ENCODE measurements at places on chromosomes 7 and 10.

GRCh38 chr10:34319197-34319846, 495.8 kb downstream of the PARD3 start:
- peak; percentile 71 for DNase-seq

GRCh38 chr10:76497666-76498065, 1066.2 kb downstream of the LRMDA start:
- no peak for DNase-seq

DNA sequence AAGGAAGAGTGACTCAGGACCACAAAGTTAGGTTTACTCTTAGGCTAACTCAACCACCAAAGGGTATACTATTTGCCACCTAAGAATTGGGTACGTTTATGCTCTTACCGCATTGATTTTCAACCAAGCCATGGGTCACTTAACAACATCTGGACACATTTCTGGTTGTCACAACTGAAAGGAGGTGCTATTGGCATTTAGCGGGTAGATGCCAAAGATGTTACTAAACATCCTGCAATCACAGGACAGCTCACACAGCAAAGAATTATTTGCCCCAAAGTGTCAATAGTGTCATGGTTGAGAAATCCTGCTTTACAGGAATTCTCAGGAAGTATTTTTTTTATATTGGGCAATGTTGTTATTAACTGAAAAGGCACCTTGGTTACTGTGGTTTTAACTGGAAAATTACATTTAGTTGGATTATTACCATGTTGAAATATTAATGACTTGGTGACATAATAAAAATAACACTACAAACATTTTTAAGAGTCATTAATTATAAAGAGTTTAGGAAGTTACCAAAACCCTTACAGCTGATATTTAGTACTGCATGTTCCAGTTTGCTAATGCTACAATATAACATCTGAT, 185.0 kb upstream of the TMEM196 start:
- DNase-seq: no peak

DNA sequence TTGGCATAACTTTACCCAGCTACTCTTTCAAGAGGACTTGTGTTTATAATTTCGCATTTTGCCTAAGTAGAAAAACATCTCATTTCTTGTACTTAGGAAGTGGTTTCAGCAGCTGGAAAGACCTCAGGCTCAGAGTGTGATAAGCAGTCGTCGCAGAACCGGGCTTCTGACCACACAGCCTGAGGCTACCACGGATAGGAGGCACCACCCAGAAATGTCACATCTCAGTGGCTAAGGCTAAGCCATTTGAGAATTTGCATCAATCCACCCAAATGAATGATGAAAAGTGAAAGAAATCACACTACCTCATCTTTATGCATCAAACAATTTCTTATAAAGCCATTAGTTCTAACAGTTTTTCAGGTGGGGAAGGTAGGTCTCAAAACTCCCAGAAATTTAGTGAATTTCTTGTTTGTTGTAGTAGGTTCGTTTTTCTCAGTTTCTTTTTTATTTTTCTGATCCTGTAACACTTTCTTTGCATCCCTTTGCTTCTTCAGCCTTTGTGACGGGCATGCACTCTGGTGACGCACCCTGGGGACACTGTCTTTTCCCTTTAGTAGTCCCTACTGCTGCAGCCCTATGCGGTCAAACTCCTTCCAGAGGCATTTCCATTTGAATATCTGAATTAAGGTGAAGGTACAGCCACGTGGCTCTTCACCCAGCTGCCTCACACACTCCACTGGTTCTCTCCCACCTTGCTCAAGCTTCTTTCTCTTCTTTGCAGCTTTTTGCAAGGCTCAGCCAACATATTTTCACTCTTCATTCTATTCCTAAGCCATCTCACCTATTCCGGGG, 68.5 kb downstream of the MAP3K8 start:
- DNase-seq: no peak

GRCh38 chr7:69190763-69191162, 407.5 kb upstream of the AUTS2 start:
- no peak for DNase-seq

- no peak for DNase-seq
Measured at GRCh38 chr10:131245475-131246059, 66.0 kb downstream of the TCERG1L start.

GRCh38 chr10:88545359-88545758, 37.8 kb downstream of the RNLS start:
- no peak for DNase-seq

GRCh38 chr7:1646957-1647891, 22.9 kb upstream of the ELFN1 start:
- no peak for DNase-seq

DNA sequence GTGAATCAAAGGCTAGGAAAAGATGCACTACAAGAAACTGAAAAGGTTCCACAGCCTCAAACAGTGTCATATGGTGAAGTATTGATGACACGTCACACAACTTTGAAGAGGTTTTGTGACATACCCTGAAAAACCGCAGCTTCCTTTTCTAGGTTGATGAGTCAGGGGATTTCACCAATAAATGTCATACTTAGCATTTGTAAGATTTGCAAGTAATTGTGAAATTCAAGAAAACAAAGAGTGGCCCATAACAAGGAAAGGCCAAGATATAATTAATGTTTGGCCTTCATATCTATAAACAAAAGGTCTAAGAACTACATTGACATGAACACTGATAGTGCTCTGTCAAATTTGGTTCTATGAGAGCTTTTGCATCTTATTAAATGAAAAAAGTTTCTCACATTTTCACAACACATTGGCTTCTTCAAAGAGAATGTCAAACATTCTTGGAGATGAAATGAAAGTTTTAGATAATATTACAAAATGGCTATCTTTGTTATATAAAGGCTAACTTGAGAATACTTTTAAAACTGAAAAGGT, 62.0 kb upstream of the NAMPT start:
- no peak for DNase-seq

DNA sequence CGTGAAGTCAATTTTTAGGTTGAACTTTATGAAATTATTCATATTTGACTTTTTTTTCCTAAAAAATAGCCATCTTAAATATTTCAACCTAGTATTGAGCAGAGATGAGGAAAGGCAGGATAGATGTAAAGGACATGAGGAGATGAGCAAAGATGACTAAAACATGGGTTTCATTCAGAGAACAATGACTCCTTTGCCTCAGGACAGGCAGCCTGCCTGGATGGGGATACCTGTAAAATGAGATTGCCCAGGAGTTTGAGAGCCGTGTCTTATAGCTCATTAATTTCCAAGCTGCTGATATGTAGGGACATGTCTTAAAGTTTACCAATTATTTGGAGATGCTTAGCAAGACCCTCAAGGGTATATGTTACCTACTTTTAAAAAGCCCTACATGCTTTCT, 243.8 kb upstream of the MDFIC start:
- DNase-seq: no peak

GRCh38 chr10:57815949-57816348, 451.7 kb downstream of the IPMK start:
- no peak for DNase-seq

DNA sequence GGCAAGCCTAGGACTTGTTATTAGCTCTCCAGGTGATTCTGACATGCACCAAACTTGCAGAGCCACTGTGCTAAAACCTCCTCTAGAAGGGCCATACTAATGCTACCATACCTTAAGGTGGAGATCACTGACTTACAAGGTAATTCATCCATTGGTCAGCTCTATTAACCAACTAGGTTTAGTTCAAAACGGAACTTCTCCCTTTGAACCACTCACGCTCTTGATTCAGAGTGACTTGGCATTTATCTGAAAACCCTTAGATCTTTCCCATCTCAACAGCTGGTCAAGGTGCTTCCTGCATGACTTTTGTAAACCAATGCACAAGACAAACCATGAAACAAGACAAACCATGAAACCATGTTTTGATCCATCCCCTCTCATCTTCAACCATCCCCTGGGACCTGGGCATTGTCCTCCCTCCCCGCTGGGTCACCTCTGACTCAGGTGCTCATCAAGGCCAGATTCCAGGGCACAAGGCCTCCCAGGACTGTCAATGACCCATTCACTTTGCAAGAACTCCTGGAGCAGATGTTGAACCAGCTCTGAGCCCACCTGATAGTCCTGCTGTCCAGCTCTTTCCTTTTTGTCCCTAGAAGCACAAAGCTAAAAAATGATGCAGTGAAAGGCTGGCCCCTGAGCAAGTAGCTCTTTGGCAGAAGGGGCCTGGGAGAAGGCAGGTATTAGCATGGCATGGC, 18.8 kb downstream of the IMPDH1 start:
- no peak for DNase-seq

- no peak for DNase-seq
Measured at GRCh38 chr10:4512671-4513240, 313.3 kb upstream of the AKR1E2 start.

- DNase-seq: no peak
Measured at GRCh38 chr10:94281654-94282053, 81.1 kb downstream of the NOC3L start.

DNA sequence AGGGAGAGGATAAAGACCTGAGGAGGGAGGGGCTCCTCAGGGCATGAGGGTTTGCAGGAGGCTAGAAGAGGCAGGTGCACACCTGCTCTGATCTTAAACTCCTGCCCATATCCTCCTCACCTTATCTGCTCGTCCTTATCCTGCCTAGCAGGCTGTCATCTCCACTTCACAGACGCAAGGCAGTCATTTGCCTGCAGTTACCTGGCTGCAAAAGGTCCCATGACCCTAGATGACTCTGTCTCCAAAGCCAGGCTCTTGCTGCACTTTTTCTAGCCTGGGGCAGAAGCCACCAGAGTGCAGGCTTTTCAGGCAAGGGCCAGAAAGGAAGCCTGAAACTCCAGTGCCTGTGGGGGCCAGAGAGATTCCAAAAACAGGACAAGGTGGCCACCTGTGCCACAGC, 1.7 kb upstream of the ZNF853 start:
- DNase-seq: no peak

DNA sequence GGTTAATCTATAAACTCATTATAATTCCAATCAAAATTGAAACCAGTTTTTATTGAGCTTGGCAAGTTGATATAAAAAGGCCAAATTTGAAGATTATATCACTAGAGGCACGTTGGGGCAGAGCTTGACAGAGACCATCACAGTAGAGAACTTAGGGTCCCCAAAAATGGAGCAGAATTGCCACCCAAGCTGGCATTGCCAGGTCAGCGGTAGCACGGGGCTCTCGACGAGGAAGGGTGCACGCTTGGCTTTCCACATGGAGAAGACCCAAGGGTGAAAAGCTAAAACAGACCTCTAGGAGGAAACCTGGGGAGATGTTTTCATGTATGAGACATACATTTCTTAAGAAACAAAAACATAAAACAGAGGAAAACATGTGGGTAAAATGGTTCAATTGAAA, 4.3 kb upstream of the JAKMIP3 start:
- no peak for DNase-seq

- peak; percentile 80 for DNase-seq
Measured at GRCh38 chr10:34299105-34299611, 515.9 kb downstream of the PARD3 start.

- DNase-seq: no peak
Measured at GRCh38 chr7:138237995-138238394, 161.7 kb downstream of the AKR1D1 start.

DNA sequence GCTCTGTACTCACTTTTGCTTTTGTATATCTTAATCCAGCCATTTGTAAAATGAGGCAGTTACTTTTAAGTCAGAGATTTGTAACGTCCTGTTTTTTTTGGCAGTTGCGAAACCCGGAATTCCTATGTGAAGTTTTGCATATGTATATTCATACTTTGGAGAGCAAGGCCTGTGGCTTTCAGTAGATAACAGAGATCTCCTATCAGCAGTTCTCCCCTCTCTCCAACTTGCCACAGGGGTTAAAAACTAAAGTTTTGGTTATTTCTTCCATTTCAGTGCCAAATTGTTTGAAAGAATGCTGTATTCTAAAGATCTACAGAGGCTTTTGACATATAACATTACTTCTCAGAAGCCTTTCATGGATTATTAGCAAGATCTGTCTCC, 102.4 kb downstream of the EXOC4 start:
- peak; percentile 76 for DNase-seq

DNA sequence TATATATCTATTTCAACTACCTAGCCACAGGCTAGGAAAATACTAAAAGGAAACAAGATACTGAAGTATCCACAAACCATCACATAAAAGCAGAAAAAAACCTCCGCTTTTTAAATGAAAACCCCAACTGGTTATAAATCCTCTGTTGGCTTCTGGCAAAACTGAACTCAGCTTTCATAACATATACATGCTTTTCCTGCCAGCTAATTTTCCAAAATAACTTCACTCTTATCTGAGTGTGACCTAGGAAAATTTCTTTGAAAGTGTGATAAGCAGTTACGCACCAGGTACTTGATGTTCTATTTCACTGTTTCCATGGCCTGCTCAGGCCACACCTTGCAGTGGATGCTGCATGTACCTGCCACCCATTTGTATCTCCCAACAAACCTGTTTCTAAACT, 11.8 kb downstream of the FAM3C start:
- peak; percentile 56 for DNase-seq

GRCh38 chr7:137771679-137772078, 75.1 kb downstream of the DGKI start:
- peak; percentile 42 for DNase-seq

DNA sequence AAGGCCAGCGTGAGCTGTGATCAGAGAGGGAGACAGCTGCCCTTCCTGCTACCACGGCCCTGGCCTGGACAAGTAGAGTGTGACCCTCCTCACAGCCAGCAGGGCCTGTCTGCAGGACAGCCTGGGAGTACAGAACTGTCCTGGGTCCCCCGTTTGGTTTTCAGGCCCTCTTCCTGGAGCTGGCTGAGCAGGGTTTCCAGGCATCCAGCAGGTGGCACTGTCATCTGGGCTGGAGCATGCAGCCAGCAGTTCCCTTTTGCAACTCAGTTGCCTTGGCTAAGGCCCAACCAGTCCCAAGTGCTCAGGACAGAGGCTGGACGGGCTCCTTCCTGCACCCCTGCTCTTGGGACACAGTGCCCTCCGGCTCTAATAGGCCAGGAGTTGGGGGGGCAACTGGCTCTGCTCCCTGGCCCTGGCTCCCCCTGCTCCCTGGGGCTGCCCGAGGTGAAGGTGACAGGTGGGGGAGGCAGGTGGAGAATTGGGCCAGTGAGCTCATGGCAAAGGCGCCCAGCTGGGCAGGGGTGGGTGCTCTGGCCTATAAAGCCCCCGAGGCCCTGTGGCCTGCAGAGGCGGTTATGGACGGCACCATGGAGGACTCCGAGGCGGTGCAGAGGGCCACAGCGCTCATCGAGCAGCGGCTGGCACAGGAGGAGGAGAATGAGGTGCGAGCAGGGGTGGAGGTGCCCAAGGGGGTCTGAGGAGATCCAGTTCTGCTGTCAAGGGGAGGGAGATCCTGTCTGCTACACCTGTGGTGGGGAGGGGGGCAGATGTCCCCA, at the start of gene ANKRD2:
Gene ANKRD2, plus strand, starts transcription at position 566 of the 776 bp plus-strand sequence. Its CDS starts 10 bp downstream, at position 576.
- DNase-seq: peak; percentile 82

DNA sequence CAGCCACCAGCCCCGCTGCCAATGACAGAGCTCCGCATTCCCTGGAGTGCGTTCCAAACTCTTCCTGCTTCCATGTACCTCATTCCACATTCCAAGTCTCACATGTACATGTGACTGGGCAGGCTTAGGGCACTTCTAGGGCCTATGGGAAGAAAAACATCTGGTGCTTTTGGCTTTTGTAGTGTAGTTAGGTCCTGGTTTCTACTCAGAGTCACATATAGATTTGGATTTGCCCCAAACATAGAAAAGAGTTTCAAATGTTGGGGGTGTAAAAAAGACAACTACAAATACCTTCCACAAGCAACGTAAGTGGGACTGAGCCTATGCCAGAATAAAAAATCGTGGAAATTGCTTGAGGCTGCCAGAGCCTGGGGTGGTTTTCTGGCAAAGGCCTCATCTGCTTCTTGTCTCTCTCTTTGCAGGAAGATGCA, 84.1 kb downstream of the ZNF467 start:
- no peak for DNase-seq

All from lung microvascular endothelial cell (primary cell).